ENCODE measurements at places on chromosomes 11 and 22. TPM values are rescaled to one million over a fixed set of nuclear protein-coding genes. Genes with fewer than 3 reads are reported as not detected.

ZBTB16 gene
- 36.6 TPM for total RNA-seq

CSRP3 gene
- total RNA-seq = not detected

C11orf21 gene
- not detected for total RNA-seq

- H3K36me3 ChIP-seq = no peaks in the 10 kb centered on the region
- H3K27me3 ChIP-seq = peaks cover 9% of the 10 kb centered on the region
- no peak overlapping the region for H3K27ac ChIP-seq
- no peak overlapping the region for H3K4me3 ChIP-seq
Observed at GRCh38 chr11:75697906-75698581, 19.6 kb upstream of the MOGAT2 start.

GRCh38 chr11:36558571-36559413 lies 9.0 kb upstream of the RAG1 start:
- H3K4me1 ChIP-seq = peaks cover under 1% of the 10 kb centered on the region
- H3K27ac ChIP-seq = no peak overlapping the region
- no peak for DNase-seq
- peaks cover 12% of the 10 kb centered on the region for H3K27me3 ChIP-seq

GRCh38 chr11:42840176-42840829 lies 471.5 kb upstream of the API5 start:
- no peak overlapping the region for H3K27ac ChIP-seq
- no peak overlapping the region for H3K4me3 ChIP-seq
- no peaks in the 10 kb centered on the region for H3K27me3 ChIP-seq
- H3K4me1 ChIP-seq = peaks cover 13% of the 10 kb centered on the region
- DNase-seq = no peak
- peaks cover 3% of the 10 kb centered on the region for H3K36me3 ChIP-seq

SCARF2 gene
- total RNA-seq = 23.1 TPM

DNA sequence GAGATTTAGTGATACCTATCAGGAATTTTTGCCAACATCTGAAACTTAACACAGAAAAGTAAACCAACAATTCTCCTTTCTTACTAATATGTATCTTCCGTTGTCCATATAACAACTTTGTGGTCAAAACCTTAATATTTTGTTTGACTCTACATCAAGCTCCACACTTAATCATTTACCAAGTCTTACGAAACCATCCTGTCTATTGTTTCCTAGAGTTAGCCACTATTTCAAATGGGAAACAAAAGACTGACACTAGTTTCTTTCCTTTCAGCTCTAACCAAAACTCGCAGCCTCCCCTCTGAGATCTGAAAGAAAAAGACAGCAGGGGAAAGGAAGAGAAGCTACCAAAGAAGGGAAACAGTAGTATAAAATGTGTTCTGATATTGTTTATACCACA lies 26.5 kb upstream of the PRDM10 start:
- H3K27ac ChIP-seq = no peak overlapping the region
- H3K4me3 ChIP-seq = no peak overlapping the region

DNA sequence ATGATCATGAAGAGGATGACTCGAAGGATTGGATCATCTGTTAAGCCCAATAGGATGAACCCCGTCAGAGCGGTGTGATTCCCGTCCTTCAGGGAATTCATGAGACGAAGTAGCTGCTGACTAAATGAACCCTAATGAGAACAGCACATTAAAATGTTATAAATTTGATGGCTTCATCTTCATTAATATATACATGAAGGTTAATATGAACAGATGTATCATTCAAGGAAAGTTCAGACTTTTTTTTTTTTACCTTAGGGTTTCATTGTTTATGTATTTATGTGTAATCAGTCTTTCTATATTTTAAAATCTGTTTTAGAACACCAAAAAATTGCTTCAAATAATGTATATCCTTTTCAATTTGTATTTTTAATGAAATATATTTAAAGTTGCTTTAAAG lies at the start of gene OR5P2:
Gene OR5P2 (minus strand): TSS at position 101 of the 400 bp plus-strand sequence. CDS start 0 bp downstream, at position 101.
- no peaks in the 10 kb centered on the region for H3K27me3 ChIP-seq
- no peak within 1 kb of the TSS for H3K27ac ChIP-seq
- no peaks in the 10 kb centered on the region for H3K36me3 ChIP-seq
- no peak for DNase-seq
- no peak within 1 kb of the TSS for H3K4me3 ChIP-seq
- no peaks in the 10 kb centered on the region for H3K4me1 ChIP-seq

MOGAT2 gene
- total RNA-seq = not detected

DNA sequence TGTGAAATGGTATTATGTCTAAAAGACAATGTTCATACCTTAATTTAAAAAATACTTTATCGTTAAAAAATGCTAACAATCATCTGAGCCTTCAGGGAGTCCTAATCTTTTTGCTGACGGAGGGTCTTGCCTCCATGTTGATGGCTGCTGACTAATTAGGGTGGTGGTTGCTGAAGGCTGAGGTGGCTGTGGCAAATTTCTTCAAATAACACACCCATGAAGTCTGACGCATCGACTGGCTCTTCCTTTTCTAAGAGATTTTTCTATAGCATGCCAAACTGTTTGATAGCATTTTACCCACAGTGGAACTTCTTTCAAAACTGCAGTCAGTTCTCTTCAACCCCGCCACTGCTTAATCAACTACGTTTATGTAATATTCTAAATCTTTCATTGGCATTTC lies 33.6 kb downstream of the TCF20 start:
- no peak overlapping the region for H3K27ac ChIP-seq
- H3K36me3 ChIP-seq = peaks cover 18% of the 10 kb centered on the region
- H3K4me1 ChIP-seq = peaks cover 10% of the 10 kb centered on the region
- H3K27me3 ChIP-seq = no peaks in the 10 kb centered on the region
- no peak overlapping the region for H3K4me3 ChIP-seq
- DNase-seq = no peak

DNA sequence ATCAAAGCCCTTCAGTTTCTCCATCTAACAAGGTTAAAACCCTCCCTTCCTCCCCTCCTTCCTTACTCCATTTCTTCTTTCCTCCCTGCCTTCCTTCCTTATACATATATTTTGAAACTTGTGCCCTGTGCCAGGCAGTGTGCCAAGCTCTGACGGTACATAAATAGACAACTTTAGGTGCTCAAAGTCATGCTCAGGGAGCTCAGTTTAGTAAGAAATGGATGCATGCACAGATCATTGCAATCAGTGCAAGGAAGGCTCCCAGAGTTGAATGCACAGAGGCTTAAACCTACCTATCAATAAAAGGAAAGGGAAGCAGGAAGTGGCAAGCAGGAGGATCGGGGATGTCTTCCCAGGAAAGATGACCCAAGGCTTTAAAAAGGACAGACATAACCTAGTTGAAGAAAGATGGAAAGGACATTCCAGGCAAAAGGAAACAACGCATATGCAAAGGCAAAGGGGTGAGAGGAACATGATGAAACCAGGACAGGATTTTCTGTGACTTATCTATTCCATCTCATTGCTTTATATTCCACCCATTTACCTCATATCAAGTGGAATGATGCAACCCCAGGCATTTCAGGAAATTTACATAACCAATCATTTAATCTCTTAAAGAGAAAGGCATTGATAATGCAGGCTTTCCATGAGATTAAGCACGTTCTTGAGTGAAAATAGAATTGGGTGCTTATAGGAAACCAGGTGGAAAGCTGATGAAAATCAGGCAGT lies 13.2 kb downstream of the FZD4 start:
- H3K4me3 ChIP-seq = no peak overlapping the region
- H3K36me3 ChIP-seq = peaks cover 7% of the 10 kb centered on the region
- H3K4me1 ChIP-seq = peaks cover 16% of the 10 kb centered on the region
- no peak overlapping the region for H3K27ac ChIP-seq

DNA sequence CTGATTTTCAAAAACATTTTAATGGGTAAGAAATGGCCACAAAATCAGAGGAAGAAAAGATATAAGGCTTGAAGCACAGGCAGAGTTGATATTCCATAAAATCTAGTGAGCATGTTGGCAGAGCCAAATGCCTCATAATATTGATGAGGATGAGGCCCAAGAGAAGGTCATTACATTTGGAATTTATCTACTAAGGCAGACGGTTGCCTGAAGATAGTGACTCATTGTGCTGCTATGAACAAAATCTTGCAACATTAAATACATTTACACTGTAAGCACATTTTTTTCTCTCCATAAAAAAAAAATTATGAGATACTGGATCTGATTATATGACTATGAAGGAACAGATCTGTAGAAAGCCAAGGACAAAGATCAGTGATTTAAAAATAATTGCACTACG lies 881.4 kb upstream of the CHORDC1 start:
- no peak overlapping the region for H3K4me3 ChIP-seq
- H3K36me3 ChIP-seq = no peaks in the 10 kb centered on the region
- H3K27me3 ChIP-seq = no peaks in the 10 kb centered on the region
- no peak overlapping the region for H3K27ac ChIP-seq
- no peak for DNase-seq
